Endothelial cell (in vitro differentiated cells): ENCODE measurements at places on chromosomes 7 and 10. TPM values are rescaled to one million over a fixed set of nuclear protein-coding genes. Genes with fewer than 3 reads are reported as not detected.

DNA sequence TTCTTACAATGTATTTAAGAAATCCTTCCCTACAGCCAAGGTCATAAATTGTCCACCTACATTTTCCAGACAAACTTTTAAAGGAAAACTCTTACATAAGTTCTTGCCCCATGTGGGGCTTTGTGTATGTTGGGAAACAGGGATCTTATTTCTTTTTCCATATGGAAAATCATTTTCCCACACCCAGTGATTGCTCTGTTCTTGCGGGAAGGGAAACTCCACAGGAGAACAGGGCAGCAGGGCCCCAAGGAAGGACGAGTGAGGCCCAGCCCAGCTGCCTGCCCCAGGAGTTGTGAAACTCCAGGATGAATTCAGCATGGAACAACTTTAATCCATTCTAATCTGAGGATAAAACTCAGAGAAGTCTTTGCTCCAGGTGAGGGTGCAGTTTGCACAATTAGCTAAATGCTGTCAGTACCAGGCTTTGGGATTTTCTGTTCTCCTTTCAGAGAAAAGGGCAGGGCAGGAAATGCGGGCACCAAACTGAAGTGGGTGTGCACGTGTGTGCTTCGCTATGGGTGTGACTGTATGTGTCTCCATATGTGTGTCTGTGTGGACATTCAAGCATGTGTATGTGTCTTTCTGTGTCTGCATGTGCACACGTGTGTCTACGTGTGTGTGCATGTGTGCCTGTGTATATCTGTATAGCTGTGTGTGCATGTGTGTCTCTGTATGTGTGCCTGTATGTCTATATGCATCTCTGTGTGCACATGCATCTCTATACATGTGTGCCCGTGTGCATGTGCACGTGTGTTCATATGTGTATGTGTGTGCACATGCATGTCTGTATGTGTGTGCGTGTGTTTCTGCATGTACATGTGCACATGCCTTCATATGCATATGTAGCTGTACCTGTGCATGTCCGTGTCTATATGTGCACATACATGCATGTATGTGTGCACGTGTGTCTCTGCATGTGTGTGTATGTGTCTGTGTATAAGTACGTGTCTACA is 102.0 kb upstream of the FAM20C start:
- peak overlapping the region; percentile 2 for H3K27ac ChIP-seq
- DNase-seq = no peak
- peaks cover 4% of the 10 kb centered on the region for H3K36me3 ChIP-seq
- peaks cover 21% of the 10 kb centered on the region for H3K4me1 ChIP-seq
- H3K27me3 ChIP-seq = peaks cover 13% of the 10 kb centered on the region

DNA sequence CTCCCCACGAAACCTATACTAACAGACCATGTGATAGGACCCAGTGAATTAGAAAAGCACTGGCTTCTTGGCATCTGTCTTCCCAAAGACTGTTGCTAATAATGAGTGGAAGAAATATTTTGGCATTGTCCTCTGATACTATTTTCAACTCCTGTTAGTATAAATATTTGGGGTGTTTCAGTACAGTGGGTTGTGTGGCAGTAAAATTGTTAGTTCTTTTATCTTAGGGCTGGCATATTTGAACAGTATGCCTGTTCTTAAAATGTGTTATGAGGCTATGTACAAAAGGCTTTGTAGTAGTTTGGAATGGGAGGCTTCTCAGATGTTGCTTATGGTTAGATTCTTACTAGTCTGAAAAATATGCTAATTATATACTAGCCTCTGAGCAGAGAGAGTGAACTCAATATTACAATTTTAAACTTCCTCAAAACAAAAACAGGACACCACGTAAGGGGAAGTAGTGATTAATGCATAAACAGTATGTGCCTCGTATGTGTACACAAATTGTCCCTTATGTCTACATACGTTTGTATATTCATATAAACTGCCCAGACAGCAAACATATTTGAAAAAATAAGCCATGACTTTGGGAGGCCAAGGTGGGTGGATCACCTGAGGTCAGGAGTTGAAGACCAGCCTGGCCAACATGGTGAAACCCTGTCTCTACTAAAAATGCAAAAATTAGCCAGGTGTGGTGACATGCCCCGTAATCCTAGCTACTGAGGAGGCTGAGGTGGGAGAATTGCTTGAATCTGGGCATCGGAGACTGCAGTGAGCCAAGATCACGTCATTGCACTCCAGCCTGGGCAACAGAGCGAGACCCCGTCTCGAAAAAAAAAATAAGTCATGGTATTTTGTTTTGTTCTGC is 115.4 kb downstream of the ARID5B start:
- no peaks in the 10 kb centered on the region for H3K36me3 ChIP-seq
- no peak overlapping the region for H3K27ac ChIP-seq
- H3K4me1 ChIP-seq = no peaks in the 10 kb centered on the region
- no peaks in the 10 kb centered on the region for H3K27me3 ChIP-seq
- DNase-seq = no peak
- no peak overlapping the region for H3K4me3 ChIP-seq

The ARHGAP21 gene
- 100 TPM for total RNA-seq

The OIT3 gene
- total RNA-seq = 5.5 TPM

- H3K36me3 ChIP-seq = no peaks in the 10 kb centered on the region
- H3K27ac ChIP-seq = no peak overlapping the region
- no peak for DNase-seq
- H3K4me3 ChIP-seq = no peak overlapping the region
Observed at GRCh38 chr7:132368246-132368900, 207.9 kb downstream of the PLXNA4 start.

- peaks cover 1% of the 10 kb centered on the region for H3K27me3 ChIP-seq
- peaks cover 9% of the 10 kb centered on the region for H3K4me1 ChIP-seq
- no peaks in the 10 kb centered on the region for H3K36me3 ChIP-seq
- no peak for DNase-seq
- H3K4me3 ChIP-seq = no peak overlapping the region
- peak overlapping the region; percentile 89 for H3K27ac ChIP-seq
Observed at GRCh38 chr7:94183289-94183749, 179.2 kb upstream of the BET1 start.

The PRSS37 gene
- not detected for total RNA-seq
